Central memory CD8-positive, alpha-beta T cell (primary cell): ENCODE measurements at places on chromosomes 3 and 15.

- no peaks in the 10 kb centered on the region for H3K36me3 ChIP-seq
- H3K27ac ChIP-seq, result no peak overlapping the region
- H3K27me3 ChIP-seq, result no peaks in the 10 kb centered on the region
- H3K4me3 ChIP-seq, result no peak overlapping the region
Observed at GRCh38 chr3:52967398-52967797, 70.0 kb upstream of the STIMATE start.

GRCh38 chr3:135239615-135239884, 444.5 kb downstream of the EPHB1 start:
- no peaks in the 10 kb centered on the region for H3K36me3 ChIP-seq
- no peaks in the 10 kb centered on the region for H3K27me3 ChIP-seq
- no peaks in the 10 kb centered on the region for H3K4me1 ChIP-seq
- no peak overlapping the region for H3K27ac ChIP-seq
- DNase-seq, result no peak

GRCh38 chr3:128748557-128748956, 22.6 kb downstream of the RAB7A start:
- H3K36me3 ChIP-seq, result peaks cover 21% of the 10 kb centered on the region
- H3K4me3 ChIP-seq, result no peak overlapping the region
- H3K27me3 ChIP-seq, result no peaks in the 10 kb centered on the region
- DNase-seq, result no peak
- no peak overlapping the region for H3K27ac ChIP-seq

DNA sequence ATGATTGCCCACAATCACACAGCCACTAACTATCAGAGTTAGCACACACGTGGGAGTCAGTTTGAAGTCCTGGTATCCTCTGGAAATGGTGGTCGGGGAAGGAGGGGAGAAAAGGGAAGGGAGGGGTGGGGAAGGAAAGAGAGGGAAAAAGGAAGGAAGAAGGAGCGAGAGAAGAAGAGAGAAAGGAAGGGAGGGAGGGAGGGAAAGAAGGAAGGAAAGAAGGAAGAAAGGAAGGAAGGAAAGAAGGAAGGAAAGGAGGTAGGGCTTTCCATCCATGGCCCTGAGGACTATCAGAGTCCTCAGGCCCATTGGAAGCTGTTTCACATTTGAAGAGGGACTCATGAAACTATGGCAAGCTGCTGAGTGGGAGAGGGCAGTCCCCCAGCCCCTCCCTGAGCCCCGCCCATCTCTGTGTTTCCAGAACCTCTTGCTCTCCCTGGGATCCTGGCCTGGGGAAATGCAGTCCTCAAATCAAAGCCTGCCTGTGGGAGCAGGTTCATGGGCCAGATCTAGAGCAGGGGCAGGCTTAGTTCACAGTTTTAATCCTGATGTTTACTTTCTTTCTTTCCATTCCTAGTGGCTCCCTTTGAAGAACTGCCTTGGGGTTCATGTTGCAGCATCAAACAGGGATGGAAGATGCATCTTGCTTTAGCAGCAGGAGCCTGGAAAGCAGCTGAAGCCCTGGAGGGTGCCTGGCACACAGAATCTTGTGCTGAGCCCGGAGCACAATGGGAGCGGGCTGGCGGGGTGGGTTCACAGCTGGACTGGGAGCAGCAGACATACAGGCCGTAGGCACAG, 66.1 kb upstream of the GLCE start:
- no peaks in the 10 kb centered on the region for H3K4me1 ChIP-seq
- no peak for DNase-seq
- peaks cover 11% of the 10 kb centered on the region for H3K27me3 ChIP-seq
- H3K27ac ChIP-seq, result no peak overlapping the region
- no peak overlapping the region for H3K4me3 ChIP-seq

DNA sequence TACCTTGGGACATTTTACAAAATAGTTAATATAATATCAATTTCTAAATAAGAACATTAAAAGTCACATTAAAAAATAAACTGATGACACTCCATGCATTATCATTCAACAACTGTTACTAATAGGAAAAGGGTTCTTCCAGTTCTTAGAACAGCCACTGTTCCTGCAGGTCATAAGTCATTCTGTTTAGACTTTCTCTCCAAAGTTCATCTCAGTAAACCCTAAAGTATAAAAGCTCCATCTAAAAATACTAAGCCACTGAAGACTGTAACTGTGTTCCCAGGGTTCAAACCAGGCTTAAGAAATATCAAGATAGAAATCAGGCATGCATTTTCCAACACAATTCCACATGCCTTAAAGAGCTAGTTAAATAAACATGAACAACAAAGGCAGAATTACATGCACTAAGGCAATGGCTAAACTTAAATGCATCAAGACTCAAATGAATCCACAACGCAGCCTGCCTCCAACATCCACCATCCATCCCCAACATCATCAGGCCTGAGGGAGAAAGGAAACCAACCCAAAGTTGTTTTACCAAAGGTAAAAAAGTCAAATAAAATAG, 46.2 kb downstream of the DMXL2 start:
- peaks cover 6% of the 10 kb centered on the region for H3K27me3 ChIP-seq
- no peak overlapping the region for H3K27ac ChIP-seq
- DNase-seq, result no peak

DNA sequence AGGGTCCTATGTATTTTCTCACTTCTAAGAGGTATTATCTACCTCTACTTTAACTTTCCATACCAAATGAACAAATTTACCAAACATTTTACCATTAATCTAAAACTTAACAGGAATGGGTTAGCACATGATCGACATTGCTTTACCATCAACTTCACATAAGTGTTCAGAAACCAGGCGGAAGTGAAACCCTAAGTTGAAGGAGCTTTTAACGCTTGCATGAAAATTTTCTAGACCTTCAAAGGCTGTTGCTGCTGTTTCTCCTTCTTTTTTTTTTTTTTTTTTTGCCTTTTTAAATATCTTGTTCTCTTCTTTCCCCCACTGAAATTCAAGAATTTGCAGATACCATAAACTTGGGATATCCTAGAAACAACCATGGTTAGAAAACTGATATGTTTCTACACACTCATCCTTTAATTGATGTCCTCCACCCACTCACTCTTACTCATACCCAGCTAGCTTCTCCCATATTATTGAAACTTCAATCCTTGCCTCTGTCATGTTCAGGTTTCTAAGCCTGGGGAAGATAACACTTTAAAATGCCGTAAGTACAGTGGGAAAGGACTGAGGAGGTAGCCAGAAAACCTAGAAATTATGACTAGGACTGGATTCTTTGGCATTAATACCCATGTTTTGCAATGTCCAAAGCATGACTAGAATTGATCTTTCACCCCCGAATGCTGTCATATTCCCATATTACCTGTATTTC, 24.7 kb downstream of the MYO5A start:
- H3K27ac ChIP-seq, result peak overlapping the region; percentile 8
- H3K4me1 ChIP-seq, result peaks cover 58% of the 10 kb centered on the region

GRCh38 chr3:69871868-69872267, 127.7 kb upstream of the SAMMSON start:
- H3K4me1 ChIP-seq, result no peaks in the 10 kb centered on the region
- no peak overlapping the region for H3K4me3 ChIP-seq
- no peaks in the 10 kb centered on the region for H3K36me3 ChIP-seq
- no peak for DNase-seq

- peaks cover 36% of the 10 kb centered on the region for H3K4me1 ChIP-seq
- DNase-seq, result no peak
- peak overlapping the region; percentile 85 for H3K27ac ChIP-seq
- no peaks in the 10 kb centered on the region for H3K27me3 ChIP-seq
- H3K4me3 ChIP-seq, result peak overlapping the region; percentile 94
Observed at GRCh38 chr15:75577401-75578172, 1.5 kb downstream of the PTPN9 start.

DNA sequence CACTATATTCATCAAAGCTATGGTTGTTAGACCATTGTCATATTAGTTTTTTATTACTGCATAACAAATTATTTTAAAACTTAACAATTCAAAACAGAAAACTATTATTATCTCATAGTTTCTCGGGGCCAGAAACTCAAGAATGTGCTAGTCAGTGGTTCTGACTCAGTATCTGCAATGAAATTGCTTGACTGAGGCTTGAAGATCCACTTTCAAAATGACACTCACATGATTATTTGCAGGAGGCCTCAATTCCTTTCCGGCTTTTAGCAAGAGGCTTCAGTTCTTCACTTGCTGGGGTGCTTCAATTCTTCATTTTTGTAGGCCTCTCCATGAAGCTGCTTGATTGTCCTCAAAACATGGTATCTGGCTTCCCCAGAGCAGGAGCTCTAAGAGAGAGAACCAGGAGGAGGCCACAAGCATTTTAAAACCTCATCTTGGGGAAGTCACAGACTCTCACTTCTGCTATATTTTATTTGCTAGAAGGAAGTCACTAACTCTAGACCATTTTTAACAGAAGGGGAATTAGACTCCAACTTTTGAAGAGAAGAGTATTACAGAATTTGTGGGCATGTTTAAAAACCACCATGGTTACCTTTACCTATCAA, 383.7 kb downstream of the MFSD1 start:
- H3K4me3 ChIP-seq, result no peak overlapping the region
- no peaks in the 10 kb centered on the region for H3K36me3 ChIP-seq
- no peaks in the 10 kb centered on the region for H3K4me1 ChIP-seq
- DNase-seq, result no peak
- no peaks in the 10 kb centered on the region for H3K27me3 ChIP-seq

- H3K27ac ChIP-seq, result no peak overlapping the region
- H3K4me3 ChIP-seq, result no peak overlapping the region
- no peak for DNase-seq
- peaks cover 4% of the 10 kb centered on the region for H3K36me3 ChIP-seq
Observed at GRCh38 chr3:136959599-136959998, 1.8 kb downstream of the IL20RB start.

DNA sequence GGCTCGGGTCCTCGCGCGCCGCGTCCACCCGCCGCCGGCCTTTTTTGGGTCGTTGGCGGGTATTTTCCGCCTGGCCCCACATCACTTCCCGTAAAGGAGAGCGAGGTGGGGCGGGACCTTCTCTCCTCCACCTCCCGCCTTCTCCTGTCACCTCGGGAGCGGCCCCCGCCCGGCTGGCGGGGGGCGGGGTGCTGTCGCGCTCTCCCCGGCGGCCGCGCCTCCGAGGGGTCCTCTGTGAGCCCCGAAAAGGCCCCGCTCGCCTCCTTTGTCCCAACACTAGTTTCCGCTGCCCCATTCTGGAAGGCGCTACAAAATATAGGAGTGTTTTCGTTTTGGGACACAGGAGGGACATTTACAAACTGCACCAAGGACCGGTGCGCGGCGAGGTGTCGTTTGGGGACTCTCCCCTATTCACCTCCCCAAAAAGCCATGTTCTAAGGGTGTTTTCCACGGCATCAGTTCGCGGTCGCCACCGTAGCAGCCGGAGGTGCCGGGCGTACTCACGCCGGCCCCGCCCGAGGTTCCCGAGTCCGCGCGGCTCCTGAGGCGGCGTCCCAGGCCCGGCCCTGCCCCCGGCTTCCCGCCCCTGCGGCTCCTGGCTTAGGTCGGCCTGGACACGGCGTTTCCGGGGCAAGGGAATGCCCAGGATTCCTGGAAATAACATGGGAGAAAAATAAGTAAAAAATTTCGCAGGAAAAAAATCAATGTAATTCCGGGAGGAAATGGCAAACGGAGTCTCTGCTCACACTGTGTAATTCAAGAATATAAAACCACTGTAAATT, at the start of gene RAB27A:
Gene RAB27A (minus strand): TSS at position 68 of the 782 bp plus-strand sequence. CDS start 54,879 bp downstream, outside the sequence.
- peak within 1 kb of the TSS; percentile 96 for H3K4me3 ChIP-seq
- peaks cover 30% of the 10 kb centered on the region for H3K36me3 ChIP-seq
- H3K27me3 ChIP-seq, result no peaks in the 10 kb centered on the region
- peak within 1 kb of the TSS; percentile 95 for H3K27ac ChIP-seq
- H3K4me1 ChIP-seq, result peaks cover 45% of the 10 kb centered on the region

- H3K4me1 ChIP-seq, result peaks cover 53% of the 10 kb centered on the region
- peak overlapping the region; percentile 93 for H3K27ac ChIP-seq
- no peak for DNase-seq
- H3K4me3 ChIP-seq, result peak overlapping the region; percentile 90
- H3K36me3 ChIP-seq, result peaks cover 19% of the 10 kb centered on the region
Observed at GRCh38 chr15:45637552-45638033, 2.8 kb downstream of the SQOR start.
